ENCODE measurements at places on chromosomes 2 and 18.

- no peak for DNase-seq
Measured at GRCh38 chr18:60277855-60278480, 94.6 kb downstream of the MC4R start.

GRCh38 chr2:97653473-97653872, 7.6 kb downstream of the COX5B start:
- DNase-seq, result no peak

GRCh38 chr2:197345846-197346370, 35.3 kb upstream of the ANKRD44 start:
- no peak for DNase-seq

DNA sequence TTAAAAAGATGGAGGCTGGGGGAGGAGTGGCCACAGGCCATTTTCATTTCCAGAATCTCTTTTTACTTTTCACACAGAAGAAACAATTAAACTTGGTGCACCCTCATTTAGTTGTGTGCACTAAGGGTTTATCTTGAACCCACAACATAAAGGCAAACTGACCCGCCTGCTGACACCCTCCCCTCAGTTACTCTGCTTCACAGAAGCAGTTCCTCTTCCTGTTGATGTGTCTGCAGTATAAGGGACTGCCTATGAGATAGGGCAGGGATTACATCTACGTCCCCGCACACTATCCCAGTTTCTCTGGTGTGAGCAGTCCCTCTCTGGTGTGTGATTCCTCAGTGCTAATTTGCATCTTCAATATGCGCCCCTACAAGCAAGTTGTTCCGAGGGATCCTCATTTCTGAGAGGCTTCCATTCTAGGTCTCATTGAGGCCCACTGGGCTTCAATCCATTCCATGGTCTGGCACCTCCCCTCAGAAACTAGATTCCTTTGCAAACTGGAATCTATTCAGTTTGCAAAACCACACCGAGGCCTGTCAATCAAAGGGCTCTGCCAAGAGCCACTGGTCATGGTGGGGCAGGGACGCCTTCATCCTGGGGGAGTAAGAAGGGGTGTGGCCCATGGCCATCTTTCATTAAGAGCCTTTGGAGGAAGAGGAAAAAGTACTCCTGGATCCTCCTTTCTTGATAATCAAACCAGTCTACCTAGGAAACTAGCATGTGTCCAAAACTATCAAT, 12.3 kb downstream of the CREG2 start:
- no peak for DNase-seq

DNA sequence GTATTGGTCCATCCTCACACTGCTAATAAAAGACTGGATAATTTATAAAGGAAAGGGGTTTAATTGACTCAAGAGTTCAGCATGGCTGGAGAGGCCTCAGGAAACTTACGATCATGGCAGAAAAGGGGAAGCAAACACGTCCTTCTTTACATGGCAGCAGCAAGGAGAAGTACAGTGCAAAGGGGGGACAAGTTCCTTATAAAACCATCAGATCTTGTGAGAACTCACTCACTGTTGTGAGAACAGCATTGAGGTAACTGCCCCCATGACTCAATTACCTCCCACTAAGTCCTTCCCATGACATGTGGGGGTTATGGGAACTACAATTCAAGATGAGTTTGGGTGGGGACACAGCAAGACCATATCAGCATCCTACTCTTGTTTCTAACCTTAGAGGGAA, 37.0 kb downstream of the SP100 start:
- DNase-seq, result no peak

GRCh38 chr2:134466141-134466540, 212.3 kb downstream of the MGAT5 start:
- DNase-seq, result peak; percentile 52

- no peak for DNase-seq
Measured at GRCh38 chr2:102834523-102835273, 72.9 kb downstream of the TMEM182 start.

DNA sequence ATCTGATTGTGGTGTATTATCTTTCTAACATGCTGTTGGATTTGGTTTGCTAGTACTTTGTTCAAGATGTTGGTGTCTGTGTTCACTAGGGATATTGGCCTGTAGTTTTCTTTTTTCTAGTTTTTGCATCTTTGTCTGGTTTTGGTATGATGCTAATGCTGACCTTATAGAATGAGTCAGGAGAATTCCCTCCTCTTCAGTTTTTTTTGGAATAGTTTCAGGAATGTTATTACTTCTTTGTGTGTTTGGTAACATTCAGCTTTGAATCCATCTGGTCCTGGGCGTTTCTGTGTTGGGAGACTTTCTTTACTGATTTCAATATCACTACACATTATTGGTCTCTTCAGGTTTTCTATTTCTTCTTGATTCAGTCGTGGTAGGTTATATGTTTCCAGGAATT, 124.2 kb upstream of the EPB41L5 start:
- no peak for DNase-seq

DNA sequence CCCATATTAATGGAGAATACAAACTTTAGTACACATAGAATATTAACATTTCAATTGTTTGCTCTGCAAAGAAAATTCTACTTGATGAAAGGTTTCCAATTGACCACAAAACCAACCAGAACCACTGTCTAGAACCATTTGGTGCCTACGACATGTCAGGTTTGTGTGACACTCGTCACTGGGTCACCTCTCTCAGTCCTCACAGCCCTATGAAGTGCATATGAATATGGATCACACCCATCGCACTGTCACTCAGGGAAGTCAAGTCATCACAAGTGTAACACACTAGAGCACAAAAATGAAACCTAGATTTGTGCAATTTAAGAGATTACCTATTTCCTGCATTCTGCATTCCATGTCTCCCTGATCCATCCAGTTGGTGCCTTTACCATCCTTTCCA, 43.7 kb downstream of the PTPN2 start:
- DNase-seq, result no peak

DNA sequence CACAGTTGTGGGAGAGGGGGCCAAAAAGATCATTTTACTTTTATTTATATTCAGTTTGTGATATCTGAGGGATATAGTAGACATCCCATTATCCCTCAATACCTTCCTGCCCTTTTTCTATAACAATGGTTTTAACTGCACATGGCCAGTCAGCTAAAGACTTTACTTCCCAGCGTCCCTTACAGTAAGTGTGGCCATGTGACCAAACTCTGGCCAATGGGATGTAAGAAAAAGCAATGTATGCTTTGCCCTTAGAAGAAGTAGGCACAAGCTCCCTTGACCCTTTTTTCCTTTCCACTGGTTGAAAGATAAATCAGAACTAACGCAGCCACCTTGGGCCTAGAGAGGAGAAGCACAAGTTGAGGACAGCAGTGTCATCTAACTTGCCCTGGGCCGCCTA, 44.6 kb upstream of the LRPPRC start:
- no peak for DNase-seq

GRCh38 chr18:68837665-68838451, 40.0 kb downstream of the CCDC102B start:
- no peak for DNase-seq

- no peak for DNase-seq
Measured at GRCh38 chr2:232520489-232520888, 301 bp downstream of the PRSS56 start.

- DNase-seq, result no peak
Measured at GRCh38 chr2:191270306-191271161, 25.3 kb downstream of the MYO1B start.

GRCh38 chr2:204477358-204477950, 67.8 kb upstream of the PARD3B start:
- no peak for DNase-seq

GRCh38 chr2:135742325-135742757, 686 bp downstream of the UBXN4 start:
- DNase-seq, result peak; percentile 0

- DNase-seq, result no peak
Measured at GRCh38 chr2:217683106-217683870, 319.5 kb downstream of the TNS1 start.

DNA sequence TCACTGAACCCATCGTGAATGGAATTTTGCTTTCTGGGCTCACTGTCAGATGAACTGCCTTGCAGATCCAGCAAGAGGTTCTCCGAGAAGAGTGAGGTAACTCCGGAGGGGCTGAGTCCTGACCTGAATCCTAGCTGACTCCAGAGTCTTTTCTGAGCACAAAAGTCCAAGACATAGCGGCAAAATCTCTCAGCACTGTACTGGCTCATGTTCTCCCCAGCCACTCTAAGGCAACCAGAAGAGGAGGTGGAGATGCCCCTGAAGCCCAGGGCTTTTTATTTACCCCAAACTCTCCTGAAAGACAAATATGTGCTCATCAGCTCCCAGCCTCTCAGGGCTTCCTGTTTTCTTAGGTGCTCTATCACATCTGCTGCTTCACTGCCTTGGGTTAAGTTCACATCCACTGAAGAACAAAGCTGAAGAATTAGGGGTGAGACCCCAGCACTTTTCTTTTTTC, 221.8 kb downstream of the MREG start:
- peak; percentile 16 for DNase-seq

DNA sequence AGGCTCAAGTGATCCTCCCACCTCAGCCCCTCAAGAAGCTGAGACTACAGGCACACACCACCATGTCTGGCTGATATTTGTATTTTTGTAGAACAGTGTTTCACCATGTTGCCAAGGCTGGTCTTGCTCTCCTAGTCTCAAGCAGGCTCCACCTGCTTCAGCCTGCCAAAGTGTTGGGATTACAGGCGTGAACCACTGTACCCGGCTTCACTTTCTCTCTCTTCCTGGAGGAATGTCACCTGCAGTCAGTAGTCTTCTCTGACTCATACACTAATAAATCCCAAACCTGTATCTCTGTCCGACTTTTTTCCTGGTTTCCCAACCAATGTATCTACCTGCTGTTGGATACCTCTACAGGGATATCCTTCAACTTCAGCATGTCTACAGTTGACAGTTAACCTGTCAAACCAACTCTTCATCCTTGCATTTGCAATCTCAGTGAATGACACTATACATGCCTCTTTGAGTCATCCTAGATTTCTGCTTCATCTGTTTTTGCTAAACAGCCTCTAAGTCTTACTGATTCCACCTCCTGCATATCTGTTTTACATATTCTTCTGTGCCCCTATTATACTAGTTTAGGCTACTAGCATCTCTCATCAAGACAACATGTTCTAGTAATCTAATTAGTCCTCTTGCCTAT, 54.5 kb downstream of the RBBP8 start:
- no peak for DNase-seq

DNA sequence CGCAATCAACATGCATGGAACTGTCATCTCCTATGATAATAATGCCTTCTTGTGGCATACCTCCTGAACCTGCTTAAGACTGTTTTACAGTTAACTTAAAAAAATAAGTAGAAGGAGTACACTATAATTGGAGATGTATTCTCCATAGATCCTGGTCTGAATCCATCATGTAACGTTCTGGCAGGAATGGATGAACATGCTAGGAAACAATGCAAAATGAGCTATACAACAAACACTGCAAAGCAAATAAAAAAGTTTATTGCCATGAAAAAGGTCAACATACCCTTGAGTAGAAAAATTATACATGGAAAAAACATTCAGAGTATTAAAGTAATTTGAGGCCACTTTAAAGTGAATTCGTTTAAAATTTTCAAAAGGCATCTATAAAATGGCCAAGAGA, 71.5 kb upstream of the SCN7A start:
- no peak for DNase-seq

DNA sequence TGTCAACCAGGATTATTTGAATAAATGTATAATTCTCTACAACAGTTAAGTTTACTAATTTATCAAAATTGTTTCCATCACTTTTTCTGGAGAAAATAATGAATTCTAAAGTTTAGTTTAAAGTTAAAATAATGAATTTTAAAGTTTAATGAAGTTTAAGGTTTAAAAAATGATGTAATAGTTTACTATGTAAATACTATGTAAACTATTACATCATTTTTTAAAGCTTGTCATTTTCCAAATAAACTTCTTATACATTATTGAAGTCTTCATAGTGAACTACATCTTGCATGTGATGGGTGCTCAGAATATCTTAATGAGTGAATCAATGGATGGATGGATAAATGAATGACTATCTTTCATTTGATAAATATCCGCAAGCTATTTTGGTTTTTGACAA, 38.8 kb downstream of the CD28 start:
- DNase-seq, result no peak

- DNase-seq, result no peak
Measured at GRCh38 chr2:176178757-176179295, 9.6 kb upstream of the HOXD1 start.

GRCh38 chr2:217478831-217479455, 523.9 kb downstream of the TNS1 start:
- DNase-seq, result no peak

DNA sequence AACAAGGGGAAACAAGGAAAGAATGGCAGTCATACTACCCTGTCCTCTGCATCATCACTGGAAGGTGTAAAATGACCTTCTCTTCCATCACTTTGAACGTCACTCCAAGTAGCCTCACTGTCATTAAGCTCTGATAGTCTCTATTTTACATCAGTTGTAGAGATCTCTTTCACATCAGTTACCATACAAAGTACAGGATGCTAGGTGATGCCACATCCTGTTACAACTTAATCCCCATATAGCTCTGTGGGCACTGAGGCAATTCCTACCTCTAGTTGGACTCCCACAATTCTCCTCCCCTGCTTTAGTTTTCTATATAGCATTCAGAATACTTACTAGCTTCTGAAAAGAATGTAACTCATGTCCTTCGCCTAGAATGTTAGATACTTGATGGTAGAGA, 55.1 kb upstream of the TTC27 start:
- no peak for DNase-seq

- DNase-seq, result no peak
Measured at GRCh38 chr2:72544554-72544953, 281.3 kb downstream of the EXOC6B start.

GRCh38 chr2:240232961-240233884, 92.8 kb upstream of the OTOS start:
- peak; percentile 76 for DNase-seq

DNA sequence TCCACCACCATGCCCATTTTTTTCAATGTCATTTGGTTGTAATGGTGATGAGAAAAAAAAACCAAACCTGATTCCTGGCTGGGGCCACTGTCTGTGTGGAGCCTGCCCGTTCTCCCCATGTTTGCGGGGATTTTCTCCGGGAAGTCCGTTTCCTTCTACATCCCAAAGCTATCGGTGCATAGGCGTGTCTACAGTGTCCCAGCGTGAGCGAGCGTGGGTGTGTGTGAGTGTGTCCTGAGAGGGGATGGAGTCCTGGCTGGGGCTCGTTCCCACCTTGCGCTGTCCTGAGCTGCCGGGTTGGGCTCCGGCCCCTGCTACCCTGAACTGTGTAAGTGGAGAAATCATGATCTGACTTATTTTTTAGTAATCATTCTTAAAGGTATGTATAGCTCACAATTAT, 7.3 kb upstream of the ZAP70 start:
- no peak for DNase-seq

DNA sequence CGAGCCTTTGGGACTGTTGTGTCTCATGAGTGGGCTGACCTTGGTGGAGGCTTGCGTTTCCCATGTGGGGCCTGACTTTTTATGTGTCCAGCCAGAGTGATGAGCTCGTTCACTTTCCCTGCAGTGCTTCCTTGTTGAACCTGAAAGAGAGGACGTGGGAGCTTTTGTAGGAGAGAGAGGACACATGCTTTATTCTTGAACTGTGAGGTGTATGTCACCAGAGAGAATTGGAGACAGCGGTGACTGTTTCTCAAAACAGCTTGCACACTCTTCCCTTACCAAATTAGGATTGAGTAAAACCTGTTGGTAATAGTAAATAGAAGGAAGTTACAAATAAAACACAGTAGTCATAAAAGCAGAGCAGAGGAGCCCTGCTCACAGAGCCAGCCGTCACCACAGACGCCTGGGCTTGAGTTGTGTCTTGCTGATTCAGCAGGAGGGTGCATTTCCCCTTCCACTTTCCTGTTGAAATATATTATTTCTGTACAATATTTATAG, 60.7 kb downstream of the INPP4A start:
- DNase-seq, result no peak

All from SHP77 (cell line).